NCI-H2081 treated with DMSO at 0.1 percent for 48 hours (cell line): ENCODE measurements at places on chromosomes 7 and 10.

DNA sequence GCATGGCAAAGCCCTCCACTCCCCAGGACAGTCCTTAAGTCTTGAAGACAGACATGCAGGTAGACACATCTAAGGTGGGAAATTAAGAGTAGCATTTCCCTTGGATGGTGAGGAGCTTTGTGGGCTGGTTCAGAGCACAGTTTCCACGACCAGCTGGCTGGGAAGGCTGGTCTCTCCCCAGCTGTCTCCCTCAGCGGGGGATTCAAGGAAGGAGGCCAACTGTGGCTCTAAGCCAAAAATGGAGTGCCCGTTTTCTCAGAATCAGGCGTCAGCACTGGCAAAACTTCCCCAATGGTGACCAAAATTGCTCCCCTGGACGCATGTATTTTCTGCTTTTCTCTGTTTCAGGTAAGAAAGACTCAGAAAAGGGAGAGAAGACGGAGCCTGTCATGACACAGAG, 230.6 kb upstream of the FZD8 start:
- no peak for DNase-seq

GRCh38 chr7:82202965-82203364, 240.6 kb downstream of the CACNA2D1 start:
- no peak for DNase-seq

- no peak for DNase-seq
Observed at GRCh38 chr10:7915923-7916536, 97.7 kb downstream of the TAF3 start.

DNA sequence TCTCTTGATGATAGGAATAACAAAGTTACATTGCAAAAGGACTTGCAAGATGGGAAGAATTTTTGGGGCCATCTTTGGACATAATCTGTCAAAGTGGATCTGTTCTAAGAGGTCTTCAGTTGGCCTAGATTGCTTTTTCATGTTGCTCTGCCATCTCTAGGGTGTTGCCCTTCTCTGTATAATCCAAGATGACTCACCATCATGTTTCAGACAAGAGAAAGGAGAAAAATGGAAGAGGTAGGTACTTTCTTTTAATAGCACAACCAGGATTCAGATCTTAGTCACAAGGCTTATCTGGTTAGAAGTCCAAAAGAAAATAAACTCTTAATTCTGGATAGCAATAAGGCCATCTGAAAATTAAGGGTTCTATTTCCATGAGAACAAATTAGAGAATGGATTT, 38.7 kb upstream of the FOXP2 start:
- no peak for DNase-seq

GRCh38 chr10:5442990-5443370, 30.6 kb downstream of the NET1 start:
- no peak for DNase-seq

GRCh38 chr10:1932692-1933094, 195.4 kb upstream of the ADARB2 start:
- no peak for DNase-seq

- no peak for DNase-seq
Observed at GRCh38 chr10:3837647-3838459, 52.8 kb upstream of the KLF6 start.

GRCh38 chr10:95330966-95331453, 40.2 kb upstream of the PDLIM1 start:
- DNase-seq: no peak

- no peak for DNase-seq
Observed at GRCh38 chr10:93771354-93771753, 13.6 kb downstream of the LGI1 start.

GRCh38 chr7:17486835-17487234, 188.4 kb downstream of the AHR start:
- DNase-seq: no peak

- DNase-seq: no peak
Observed at GRCh38 chr10:56319386-56319785, 41.7 kb downstream of the ZWINT start.

DNA sequence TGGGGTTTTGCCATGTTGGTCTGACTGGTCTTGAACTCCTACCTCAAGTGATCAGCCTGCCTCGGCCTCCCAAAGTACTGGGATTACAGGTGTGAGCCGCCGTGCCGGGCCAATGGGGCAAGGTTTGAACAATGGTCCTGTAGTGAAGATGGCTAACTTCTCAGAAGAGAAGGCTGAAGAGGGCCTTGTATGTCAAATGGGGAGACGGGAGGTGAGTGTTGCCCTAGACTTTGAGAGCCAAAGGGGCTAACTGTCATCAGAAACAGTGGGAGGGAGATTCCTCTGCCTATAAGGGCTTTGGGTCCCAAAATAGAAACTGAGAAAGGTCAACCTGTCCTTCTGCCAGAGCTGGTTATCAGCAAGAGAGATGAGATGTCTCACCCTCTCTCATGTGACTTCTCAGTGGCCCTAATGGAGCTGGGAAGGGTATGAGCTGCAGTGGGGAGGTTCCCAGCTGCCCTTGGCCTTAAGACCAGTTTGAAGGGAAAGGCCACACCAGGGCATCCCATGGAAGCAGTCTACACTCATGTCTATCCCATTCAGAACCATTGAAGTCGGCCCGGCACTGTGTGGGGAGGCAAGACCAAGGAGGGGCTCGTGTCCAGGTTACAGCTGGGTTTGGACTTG, 1.3 kb upstream of the SAMD8 start:
- no peak for DNase-seq

- no peak for DNase-seq
Observed at GRCh38 chr10:71493741-71494140, 97.0 kb downstream of the CDH23 start.

DNA sequence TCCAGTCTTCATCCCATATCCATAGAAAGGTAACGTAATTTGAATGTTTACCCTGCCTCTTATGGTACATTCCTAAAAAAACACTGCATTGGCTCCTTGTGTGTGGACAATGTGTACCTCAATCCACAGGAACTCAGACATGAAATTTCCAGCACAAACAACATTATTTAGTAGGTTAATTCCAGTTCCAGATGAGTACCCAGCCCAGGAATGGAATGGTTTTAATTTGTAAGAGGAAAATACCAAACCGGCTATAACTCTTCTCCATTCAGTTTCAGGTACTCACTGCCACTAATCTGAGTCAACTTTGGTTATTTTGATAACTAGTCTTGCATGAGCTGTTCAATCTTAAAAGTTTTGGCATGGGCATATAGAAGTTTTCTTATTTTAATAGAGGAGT, 39.0 kb downstream of the TFPI2 start:
- DNase-seq: no peak

DNA sequence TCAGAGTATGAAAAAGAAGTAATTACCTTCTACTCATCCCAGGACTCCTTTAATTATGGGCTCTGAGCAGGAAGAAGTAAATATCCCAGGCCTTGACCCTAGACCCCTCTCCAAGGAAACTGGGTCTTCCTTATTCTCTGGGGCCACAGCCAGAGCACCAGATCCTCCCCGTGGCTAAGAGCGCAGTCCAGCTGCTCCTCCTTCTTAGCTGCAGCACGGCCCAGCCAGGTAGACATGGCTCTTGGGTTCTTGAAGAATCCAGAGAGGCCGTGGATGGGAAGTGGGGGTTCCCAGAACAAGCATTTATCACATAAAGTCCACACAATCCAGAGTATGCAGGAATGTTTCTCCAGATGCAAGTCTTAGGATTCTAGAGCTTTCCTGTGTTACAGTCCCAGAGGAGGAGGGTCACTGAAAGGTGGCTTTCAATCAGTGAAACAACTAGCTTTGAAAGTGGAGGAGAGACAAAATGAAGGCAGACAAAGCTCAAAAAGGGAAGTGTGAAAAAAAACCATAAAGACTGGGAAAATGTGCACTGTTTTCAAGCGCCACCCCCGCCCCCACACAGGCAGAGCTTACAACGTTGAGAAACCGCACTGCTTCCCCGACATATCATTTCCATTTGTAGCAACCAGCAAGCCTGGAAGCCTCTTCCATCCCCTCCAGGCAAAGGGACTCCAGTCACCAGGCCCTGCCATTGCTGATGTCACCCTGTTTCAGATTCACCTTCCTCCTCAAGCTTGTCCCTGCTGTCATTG, 396.5 kb upstream of the MKI67 start:
- no peak for DNase-seq

DNA sequence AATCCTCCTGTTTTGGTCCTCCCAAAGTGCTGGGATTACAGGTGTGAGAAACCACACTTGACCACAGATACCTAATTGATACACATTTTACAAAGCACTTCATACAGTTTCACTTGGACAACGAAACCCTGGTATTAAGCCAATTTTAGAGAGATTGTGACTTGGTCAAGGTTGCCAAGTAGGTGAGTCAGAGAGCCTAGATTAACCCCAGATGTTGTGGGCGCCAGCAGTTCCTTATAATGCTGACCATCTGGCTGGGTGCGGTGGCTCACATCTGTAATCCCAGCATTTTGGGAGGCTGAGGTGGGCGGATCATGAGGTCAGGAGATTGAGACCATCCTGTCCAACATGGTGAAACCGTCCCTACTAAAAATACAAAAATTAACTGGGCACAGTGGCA, 4.9 kb upstream of the PHKG1 start:
- no peak for DNase-seq

GRCh38 chr10:5565671-5566581, 41.2 kb downstream of the CALML3 start:
- no peak for DNase-seq

DNA sequence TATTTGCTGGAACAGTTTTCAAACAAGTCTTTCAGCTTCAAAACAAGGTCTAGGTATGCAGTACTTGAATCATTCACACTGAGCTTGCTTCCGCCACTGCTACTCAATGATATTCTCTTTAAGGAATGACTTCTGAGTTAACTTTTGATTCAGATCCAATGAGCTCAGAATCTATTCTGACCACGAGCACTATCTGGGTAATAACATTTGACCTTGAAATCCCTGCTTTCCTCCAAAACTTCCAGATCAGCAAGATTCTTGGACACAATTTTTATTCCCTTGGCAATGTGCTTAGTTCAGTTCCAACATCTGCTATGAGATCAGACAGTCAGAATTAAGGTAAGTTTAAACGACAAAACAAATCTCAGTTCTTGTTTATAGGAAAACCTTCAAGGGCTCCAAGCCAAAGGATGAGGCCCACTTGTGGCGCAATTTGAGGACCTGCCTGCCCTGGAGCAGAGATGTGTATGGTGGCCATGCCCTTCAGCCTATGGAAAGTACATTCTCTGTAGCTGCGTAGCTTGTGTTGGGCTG, 87.2 kb downstream of the RNF216 start:
- no peak for DNase-seq

DNA sequence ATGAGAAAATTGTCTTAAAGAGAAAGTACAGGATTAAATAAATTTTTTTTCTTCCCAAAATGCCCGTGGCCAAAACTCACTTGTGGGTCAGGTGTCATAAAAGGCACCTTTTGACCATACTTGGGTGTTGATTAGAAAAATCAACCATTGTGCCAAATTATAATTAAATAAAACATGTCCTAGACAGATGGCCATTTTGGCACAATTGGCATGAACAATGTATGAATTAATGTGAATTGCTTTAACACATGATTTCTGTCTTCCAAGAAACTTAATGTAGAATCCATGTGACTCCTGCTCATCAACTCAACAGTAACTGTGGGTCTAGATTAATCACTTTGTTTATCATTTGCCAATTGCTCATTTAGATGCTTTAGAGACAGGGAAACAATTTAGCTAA, 64.0 kb downstream of the CSTF2T start:
- DNase-seq: no peak

DNA sequence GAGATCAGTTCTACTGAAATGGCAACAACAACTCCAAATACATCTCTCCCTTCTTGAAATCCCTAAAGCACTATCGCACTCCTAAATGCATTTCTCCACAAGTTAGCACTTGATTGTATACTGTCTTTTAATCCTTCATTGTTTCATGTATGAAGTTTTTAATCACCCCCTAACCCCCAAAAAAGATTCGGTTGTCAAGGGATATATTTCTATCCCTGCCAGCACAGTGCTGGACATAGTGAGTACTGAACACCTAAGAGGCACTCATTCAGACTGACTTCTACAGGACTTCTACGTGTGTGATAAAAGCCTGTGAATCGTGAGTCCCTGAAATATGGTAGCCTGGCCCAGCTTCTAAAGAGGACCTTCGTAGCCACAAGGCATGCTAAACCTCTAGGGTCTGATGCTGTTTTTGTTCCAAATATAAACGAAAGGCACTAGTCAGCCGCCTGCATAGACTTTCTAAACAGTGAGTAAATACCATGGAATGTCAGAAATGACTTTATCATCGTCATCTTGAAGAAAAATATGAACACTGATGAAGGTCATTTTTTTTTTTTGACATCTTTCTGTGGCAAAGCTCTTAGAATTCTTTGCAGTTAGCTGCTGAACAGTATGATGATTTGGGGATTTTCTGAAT, 14.6 kb upstream of the ZSCAN21 start:
- DNase-seq: no peak

DNA sequence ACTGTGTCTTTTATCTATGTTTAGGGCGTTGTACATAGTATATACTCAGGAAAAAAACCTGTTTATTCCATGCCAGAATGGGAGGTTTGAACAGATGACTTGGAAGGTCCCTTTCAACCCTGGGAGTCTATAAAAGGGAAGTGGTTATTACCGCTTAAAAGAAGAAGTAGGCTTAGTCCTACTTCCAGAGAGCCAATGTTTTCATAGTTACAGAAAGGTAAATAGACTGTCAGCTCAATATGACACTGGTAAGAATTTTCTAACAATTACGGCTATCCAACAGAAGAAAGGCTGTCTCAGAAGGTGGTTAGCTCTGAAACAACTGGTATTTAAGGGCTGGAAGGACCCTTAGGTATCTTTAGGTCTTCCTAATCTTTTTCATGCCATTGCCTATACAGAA, 1.1 kb upstream of the TFAM start:
- no peak for DNase-seq

GRCh38 chr10:102815790-102816549, 21.2 kb downstream of the CYP17A1 start:
- no peak for DNase-seq
